ENCODE measurements at places on chromosomes 5 and 9. TPM values are rescaled to one million over a fixed set of nuclear protein-coding genes. Genes with fewer than 3 reads are reported as not detected.

The SPINK5 gene
- total RNA-seq: 5.3 TPM

The ZDHHC21 gene
- total RNA-seq: 8.5 TPM

The SH3RF2 gene
- total RNA-seq: 27.9 TPM

- DNase-seq: peak; percentile 69
- H3K4me3 ChIP-seq: no peak overlapping the region
- peaks cover 54% of the 10 kb centered on the region for H3K4me1 ChIP-seq
- H3K27ac ChIP-seq: peak overlapping the region; percentile 78
- no peaks in the 10 kb centered on the region for H3K27me3 ChIP-seq
- no peaks in the 10 kb centered on the region for H3K36me3 ChIP-seq
These were observed 52.9 kb upstream of the ZNF366 start for GRCh38 chr5:72559866-72560766.

DNA sequence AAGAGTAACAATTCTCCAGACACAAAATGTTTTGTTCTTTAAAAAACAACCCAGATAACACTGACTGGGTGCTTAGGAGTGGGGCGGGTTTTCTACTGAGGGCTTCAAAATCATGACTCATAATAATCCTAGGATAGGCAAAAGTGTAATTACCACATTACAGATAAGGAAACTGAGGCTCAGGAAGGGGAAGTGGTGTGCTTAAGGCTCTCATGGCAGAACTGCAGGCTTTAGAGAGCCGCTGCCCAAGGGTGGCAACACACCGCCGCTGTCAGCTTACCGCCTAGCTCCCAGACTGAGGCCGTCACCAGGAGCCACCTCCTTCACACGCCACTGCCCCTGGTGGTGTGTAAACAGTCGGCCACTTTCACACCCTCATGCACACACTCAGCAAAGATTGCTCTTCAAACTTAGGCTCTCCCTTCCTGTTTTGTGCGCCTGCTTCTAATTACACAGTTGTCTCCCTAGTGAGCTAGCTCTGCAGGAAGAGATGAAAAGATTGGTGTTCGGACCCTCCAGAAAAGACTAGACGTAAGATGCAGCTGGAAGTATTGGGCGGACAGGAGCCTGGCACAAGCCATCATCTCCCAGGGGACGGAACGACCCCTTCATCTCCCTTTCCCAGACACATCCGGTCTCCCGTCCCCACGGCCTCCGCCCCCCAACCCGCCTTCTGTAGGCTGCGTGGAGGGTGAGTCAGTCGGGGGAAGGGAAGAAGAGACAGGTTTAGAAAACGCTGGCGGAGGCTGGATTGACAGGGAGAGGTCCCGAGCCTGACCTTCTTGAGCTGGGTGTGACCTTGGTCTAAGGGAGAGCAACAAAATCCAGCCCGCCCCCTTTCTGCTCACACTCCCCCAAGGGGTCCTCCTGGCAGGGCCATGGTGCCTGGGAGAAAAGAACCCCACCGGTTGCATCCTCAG, 162.7 kb downstream of the SYK start:
- no peak overlapping the region for H3K4me3 ChIP-seq
- H3K27me3 ChIP-seq: no peaks in the 10 kb centered on the region
- no peaks in the 10 kb centered on the region for H3K4me1 ChIP-seq
- H3K27ac ChIP-seq: no peak overlapping the region

DNA sequence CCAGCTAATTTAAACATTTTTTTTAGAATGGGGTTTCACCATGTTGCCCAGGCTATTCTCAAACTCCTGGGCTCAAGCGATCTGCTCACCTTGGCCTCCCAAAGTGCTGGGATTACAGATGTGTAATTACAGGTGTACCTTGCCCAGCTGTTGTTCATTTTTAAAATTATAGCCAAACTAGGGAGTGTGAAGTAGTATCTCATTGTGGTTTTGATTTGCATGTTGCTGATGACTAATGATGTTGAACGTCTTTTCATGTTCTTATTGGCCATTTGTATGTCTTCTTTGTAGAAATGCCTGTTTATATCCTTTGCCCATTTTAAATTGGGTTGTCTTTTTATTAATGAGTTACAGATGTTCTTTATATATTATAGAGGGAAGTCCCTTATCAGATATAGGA, 31.5 kb downstream of the EHMT1 start:
- H3K4me3 ChIP-seq: no peak overlapping the region
- H3K4me1 ChIP-seq: no peaks in the 10 kb centered on the region
- H3K27ac ChIP-seq: no peak overlapping the region
- DNase-seq: no peak
- H3K36me3 ChIP-seq: no peaks in the 10 kb centered on the region

GRCh38 chr5:82290908-82291307, 12.8 kb upstream of the RPS23 start:
- no peak overlapping the region for H3K27ac ChIP-seq
- H3K4me3 ChIP-seq: no peak overlapping the region
- no peak for DNase-seq
- H3K4me1 ChIP-seq: peaks cover 9% of the 10 kb centered on the region
- H3K27me3 ChIP-seq: no peaks in the 10 kb centered on the region
- no peaks in the 10 kb centered on the region for H3K36me3 ChIP-seq

DNA sequence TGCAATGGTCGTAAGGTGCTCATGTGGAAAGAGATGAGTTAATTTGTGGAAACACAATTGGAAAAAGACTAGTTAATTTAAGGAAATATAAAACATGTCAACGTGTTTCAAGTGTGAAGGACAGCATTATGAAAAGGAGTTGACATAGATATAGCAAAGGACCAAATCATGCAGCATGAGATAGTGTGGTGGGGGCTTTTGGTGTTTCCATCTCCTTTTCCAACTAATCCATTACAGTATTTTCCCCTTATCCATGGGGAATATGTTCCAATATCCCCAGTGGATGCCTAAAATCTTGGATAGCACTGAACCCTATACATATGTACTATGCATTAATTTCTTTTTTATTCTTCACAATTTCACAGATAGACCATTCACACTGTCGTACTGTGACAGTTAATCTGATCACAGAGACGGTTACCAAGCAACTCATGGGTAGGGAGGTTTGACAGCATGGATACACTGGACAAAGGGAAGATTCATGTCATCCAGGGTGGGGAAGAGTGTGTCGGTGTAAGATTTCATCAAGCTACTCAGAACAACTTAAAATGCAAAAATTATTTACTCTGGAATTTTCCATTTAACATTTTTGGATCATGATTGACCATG, 238.6 kb downstream of the CDH12 start:
- no peak for DNase-seq
- H3K27me3 ChIP-seq: no peaks in the 10 kb centered on the region
- no peak overlapping the region for H3K4me3 ChIP-seq
- H3K36me3 ChIP-seq: no peaks in the 10 kb centered on the region

- no peak overlapping the region for H3K4me3 ChIP-seq
- H3K27ac ChIP-seq: no peak overlapping the region
- peak; percentile 77 for DNase-seq
- peaks cover 19% of the 10 kb centered on the region for H3K4me1 ChIP-seq
- H3K27me3 ChIP-seq: no peaks in the 10 kb centered on the region
These were observed 4.9 kb upstream of the TRAF1 start for GRCh38 chr9:120931231-120932085.

- peaks cover 33% of the 10 kb centered on the region for H3K4me1 ChIP-seq
- DNase-seq: peak; percentile 66
- H3K36me3 ChIP-seq: no peaks in the 10 kb centered on the region
- H3K27me3 ChIP-seq: no peaks in the 10 kb centered on the region
- no peak overlapping the region for H3K4me3 ChIP-seq
- no peak overlapping the region for H3K27ac ChIP-seq
These were observed 9.4 kb upstream of the ANGPTL2 start for GRCh38 chr9:127131871-127132270.

DNA sequence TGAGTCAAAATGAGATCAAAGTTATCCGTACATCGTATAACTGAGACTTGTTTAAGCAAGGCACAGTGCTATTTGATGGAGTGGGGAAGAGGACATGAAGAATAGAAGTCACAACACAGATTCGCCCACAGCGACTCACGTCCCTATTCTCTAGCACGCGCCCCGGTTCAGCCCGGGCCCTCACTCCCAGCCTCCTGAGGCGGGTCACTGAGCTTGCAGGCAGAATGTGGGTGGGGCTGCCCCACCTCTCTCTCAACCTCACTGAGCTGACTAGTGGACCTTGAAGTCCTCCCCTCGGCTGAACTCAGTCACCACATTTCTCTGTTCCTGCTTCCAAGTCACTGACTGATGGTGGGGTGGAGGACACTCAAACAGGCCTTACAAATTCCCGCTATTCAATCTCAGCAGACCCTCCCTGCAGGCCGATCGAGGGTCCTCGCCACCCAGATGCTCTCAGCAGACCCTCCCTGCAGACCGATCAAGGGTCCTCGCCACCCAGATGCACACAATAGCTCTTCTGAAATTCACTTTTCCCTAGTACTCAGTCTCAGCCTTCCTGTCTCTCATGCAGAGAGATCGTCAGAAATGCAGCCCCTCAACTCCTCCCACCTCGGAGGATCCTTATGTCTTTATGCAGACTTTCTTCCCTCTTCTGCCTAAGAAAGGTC, 12.9 kb downstream of the GLDC start:
- H3K27ac ChIP-seq: no peak overlapping the region
- no peak for DNase-seq
- no peaks in the 10 kb centered on the region for H3K36me3 ChIP-seq
- no peaks in the 10 kb centered on the region for H3K27me3 ChIP-seq
- no peak overlapping the region for H3K4me3 ChIP-seq

DNA sequence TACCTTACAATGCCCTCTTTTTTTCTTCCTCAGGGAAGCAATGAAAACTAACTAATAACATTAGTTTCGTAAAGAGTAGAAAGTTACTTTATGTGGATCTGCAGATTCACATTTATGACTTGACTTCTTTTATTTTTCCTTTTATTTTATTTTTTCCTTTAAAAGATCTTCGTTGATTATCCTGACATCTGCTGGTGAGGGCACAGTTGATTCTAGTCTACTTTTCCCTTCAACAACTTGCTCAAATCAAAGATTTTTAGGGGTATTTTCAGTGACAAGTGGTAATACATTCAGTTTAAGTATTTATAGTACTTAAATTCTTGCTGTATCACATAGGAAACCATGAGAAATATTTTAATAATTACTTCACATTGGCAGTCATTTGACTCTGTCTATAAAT, 4.9 kb downstream of the EDIL3 start:
- H3K27ac ChIP-seq: no peak overlapping the region
- no peaks in the 10 kb centered on the region for H3K4me1 ChIP-seq
- DNase-seq: peak; percentile 39
- no peaks in the 10 kb centered on the region for H3K36me3 ChIP-seq

DNA sequence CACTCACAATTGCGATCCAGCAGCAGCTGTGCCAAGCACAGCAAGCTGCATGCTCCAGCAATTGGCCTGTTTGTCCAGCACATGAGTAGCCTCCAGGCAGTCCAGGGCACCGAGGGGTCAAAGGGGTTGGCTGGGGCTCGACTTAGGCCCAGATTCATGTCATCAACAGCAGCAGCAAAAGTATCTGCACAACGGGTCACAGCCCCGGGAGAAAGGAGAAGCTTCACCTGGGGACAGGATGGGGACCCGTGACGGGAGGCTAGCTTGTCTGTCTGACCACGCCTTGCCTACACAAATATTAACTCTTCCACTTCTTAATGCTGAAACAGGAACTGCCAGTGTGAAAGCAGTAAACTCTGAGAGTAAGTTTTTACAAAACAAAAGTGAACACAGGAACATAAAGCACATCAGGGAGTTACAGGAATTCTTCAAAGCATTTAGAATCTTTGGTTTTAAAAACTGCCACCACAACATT, 191.2 kb downstream of the PIK3R1 start:
- no peaks in the 10 kb centered on the region for H3K36me3 ChIP-seq
- no peaks in the 10 kb centered on the region for H3K4me1 ChIP-seq
- no peaks in the 10 kb centered on the region for H3K27me3 ChIP-seq
- H3K27ac ChIP-seq: no peak overlapping the region
- DNase-seq: no peak
- no peak overlapping the region for H3K4me3 ChIP-seq

DNA sequence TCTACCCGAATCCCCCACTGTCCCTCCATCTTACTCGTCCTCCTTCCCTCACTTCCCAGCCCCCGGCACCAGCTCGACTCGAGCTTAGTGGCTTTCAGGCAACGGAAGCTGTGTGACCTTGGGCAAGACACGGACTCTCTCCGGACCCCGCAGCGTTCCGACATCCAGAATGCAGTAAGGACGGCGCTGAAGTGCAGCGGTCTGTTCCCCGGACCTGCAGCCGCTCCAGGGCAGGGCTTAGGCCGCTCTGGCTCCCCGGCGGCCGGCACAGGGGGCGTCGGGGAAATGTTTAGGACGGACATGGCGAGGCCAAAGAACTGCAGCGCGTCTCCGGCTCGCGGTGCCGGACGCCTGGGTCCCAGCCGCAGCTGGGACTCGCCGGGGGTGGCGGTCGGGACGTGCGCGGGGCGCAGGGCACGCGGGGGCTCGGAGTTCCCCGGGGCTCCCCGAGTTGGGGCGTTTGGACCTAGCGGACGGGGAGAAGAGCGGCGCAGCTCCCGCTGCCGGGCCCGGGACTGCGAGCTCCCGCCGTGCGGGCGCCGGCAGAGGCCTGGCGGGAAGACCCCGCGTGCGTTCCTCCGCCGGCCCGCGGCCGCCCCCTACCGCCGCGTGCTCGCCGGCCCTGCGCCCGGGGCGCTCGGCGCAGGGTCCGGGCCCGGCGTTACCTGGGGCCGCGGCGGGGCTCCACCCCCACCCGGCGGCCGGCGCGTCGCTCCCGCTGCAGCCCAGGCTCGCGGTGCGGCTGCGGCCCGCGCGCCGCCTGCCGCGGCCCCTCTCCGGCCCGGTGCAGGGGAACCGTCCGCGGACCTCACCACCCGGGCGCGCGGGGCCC, 5.6 kb upstream of the RNF44 start:
- H3K27me3 ChIP-seq: no peaks in the 10 kb centered on the region
- H3K4me1 ChIP-seq: peaks cover 11% of the 10 kb centered on the region
- DNase-seq: peak; percentile 35
- H3K36me3 ChIP-seq: no peaks in the 10 kb centered on the region
- H3K27ac ChIP-seq: peak overlapping the region; percentile 70

DNA sequence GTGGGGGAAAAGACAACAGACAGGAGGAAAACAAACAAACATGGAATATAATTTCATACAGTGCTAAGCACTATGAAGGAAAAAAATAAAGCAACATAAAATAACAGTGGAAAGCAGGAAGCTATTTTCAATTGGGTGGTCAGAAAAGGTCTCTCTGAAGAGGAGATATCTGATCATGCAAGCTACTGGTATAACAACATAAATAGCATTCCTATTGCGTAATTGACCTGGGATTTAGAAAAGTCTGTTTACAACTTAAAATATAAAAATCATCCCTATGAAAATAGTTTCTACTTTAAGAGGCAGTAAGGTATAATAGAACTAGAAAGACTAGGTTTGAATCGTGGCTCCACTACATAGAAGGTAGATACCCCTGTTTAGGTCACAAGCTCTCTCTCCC, 61.4 kb downstream of the FBXW11 start:
- H3K36me3 ChIP-seq: no peaks in the 10 kb centered on the region
- peaks cover 14% of the 10 kb centered on the region for H3K4me1 ChIP-seq
- H3K27me3 ChIP-seq: no peaks in the 10 kb centered on the region
- H3K4me3 ChIP-seq: no peak overlapping the region
- DNase-seq: peak; percentile 33

Data from cardiac muscle cell (in vitro differentiated cells and primary cell).